CD8-positive, alpha-beta memory T cell (primary cell): ENCODE measurements at places on chromosomes 1 and 21.

- DNase-seq: no peak
Measured at GRCh38 chr21:41839387-41840000, 39.6 kb downstream of the PRDM15 start.

DNA sequence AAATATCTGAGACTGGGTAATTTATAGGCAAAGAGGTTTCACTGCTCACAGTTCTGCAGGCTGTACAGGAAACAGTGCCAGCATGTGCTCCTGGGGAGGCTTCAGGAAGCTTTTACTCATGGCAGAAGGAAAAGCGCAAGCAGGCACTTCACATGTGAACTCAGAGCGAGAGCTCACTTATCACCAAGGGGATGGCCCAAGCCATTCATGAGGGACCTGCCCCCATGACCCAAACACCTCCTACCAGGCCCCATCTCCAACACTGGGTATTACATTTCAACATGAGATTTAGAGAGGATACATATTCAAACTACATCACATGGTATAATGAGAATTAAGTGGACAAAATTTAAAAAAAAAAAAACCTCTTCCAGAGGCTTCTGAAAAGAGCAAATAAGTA, 13.7 kb downstream of the WASF2 start:
- DNase-seq: no peak

GRCh38 chr1:108745980-108746381, 493 bp upstream of the STXBP3 start:
- DNase-seq: no peak

- DNase-seq: no peak
Measured at GRCh38 chr1:17885663-17886320, 130.7 kb downstream of the ACTL8 start.

- DNase-seq: no peak
Measured at GRCh38 chr1:21842606-21843162, 30.6 kb downstream of the LDLRAD2 start.

DNA sequence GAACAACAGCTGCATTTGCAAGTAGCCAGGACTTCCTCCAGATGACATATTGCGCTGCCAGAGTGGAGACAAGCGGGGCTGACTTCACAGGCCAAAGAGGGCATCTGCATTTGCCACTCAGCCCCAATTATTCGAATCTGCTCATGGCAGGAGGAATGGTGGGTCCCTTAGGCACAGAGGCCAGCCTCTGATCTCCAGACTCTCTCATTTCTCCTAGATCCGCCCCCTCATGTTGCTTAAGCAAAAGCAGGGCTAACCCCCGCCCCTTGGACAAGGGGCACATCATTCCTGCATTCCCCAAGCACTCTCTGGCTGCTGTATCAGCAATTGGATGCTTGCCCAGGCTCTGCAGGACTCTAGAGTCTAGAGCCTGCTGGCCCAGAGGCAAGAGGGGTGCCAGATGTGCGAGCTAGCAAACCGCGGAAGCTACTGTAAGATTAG, 262.4 kb downstream of the ST6GALNAC3 start:
- no peak for DNase-seq

- no peak for DNase-seq
Measured at GRCh38 chr1:21106709-21107108, 70.0 kb downstream of the EIF4G3 start.

DNA sequence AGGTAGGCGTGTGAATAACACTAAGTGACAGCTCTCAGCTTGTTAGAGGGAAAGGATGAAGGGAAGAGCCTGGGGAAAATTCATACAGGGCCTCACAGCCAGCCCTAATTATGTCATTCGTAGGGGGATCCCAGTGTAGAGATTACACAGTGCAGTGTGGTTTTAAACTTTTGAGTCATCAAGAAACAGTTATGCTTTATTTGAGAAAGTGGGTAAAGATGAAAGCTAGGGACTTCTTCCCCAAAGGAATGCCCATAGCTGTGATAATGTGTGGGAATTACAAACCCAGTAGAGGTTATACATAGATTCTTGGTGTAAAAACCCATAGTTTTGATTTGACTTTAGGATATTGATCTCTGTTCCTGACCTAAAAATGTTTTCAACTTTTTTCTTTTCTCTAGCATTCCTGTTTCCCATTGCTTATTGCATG, 1.9 kb downstream of the TTF2 start:
- DNase-seq: no peak

DNA sequence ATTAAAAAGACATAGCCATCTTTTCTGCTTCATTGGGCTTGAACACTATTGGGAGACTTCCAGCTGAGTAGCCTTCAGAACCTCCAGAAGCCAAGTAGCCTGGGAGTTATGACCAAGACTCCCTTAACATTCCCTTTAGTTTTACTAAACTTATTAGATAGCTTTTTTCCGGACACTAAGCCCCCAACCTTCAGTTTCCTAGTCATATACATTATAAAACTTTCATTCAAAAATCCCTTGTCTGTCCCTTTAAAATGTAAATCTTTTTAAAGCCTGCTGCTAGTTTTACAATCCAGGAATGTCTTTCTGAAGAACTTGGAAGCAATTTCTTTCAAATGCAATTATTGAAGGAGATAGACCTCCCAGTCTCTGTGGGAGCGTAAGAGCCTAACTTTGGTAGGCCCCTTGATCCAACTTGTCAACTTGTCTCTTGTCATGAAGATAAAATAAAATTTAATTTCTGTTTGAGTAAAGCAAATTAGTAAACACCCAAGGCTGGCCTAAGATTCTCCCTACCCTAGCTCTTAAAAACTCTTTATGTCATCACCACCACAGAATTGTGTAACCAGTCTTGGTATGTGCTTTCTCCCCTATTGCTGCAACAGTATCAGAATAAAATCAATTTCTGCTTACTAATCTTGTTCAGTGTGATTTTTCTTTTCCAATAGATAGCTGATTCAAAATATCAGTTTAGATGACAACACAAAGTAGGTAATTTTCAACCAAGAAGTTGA, 796.2 kb downstream of the PLA2G4A start:
- no peak for DNase-seq

DNA sequence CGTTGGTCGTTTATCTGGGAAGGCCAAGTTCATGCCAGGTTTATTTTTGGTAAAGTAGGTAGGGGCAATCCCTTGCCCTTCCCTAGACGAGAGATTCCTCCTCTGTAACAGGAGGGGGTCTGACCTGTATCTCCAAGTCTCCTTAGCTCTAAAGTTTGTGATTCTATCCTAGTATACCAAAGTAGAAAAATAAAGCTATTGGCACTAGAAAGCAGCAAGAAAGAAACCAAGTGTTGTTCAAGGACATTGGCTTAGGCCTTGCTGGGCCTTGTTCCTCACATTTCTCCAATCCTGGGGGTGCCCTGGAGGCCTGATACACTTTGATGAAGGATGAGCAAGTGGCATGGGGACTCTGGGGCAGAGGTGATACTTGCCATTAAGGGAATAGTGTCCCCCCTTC, 814 bp downstream of the MTARC2 start:
- no peak for DNase-seq

DNA sequence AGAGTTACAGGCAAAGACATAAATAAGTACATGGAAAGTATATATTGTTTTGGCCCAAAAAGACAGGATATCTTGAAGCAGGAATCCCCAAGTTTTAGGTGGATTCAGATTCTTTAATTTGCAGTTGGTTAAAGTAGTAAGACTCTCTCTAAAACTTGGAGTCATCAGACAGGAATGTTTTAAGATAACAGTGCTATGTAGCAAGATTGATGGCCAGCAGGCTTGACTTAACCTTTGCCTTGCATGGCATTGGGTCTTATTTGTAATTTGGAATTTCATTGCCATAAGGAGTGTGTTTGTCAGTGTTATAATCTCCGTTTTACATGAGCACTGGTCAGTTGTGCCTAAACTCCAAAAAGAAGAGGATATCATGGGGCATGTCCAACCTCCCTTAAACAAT, 727.6 kb upstream of the CHRM3 start:
- DNase-seq: no peak

- no peak for DNase-seq
Measured at GRCh38 chr1:210738256-210738655, 395.7 kb downstream of the KCNH1 start.

GRCh38 chr1:4084048-4084431, 184.0 kb upstream of the C1orf174 start:
- no peak for DNase-seq

DNA sequence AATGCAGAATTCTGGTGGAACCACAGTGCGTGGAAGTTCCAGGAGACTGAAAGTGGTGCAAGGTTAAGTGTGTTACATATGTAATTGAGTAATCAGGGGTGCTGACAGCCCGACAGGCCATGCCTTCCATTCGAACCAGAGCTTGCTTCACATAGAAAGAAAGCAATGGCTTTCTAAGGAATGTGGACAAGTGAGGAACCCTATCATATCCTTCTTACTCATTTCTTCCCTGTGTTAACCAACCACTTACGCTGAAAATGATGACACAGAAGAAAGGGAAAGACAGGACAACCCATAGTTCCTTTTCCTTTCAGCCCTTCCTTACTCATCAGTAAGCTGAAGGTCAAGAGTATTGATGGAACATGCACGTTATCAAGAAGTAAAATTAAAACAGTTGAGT, 48.1 kb upstream of the KCNA3 start:
- DNase-seq: no peak

DNA sequence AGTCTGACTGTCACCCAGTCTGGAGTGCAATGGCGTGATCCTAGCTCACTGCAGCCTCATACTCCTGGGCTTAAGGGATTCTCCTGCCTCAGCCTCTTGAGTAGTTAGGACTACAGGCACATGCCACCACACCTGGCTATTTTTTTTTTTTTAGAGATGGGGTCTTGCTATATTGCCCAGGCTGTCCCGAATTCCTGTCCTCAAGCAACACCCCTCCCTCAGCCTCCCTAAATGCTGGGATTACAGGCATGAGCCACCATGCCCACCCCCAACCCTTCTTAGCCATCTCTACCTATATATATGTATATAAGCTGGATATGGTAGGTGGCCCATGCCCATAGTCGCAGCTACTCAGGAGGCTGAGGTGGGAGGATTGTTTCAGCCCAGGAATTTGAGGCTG, 13.4 kb upstream of the SLC25A44 start:
- no peak for DNase-seq

DNA sequence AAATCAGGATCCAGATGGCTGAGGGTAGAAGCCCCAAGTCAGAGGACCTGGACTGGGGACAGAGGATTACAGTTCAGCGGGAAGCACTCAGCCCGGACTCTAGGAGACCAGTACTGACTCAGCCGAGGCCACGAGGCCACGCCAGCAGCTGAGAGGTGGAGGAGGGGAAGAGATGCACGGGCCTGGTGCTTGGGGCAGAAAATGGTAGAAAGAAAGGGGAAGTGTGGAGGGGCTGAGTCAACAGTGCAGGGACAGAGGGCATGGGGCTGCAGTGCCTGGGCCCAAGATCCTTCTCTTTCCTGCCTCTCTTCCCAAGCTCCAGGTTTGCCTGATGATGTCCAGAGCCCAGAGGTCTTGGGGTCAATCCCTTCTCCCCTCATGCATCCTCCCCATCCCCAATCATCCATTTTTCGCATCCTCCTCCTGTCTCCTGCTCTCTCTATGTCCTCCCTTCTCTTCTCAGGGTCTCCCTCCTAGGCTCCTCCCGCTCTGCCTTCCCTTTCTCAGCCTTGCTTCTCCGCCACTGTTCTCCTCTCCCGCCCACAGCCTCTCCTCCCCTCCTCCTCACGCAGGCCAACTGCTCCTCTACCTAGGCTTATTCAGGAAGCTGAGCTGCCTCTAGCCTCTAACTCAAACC, 7.7 kb downstream of the ARHGEF2 start:
- no peak for DNase-seq

- DNase-seq: no peak
Measured at GRCh38 chr1:55443175-55443915, 228.2 kb upstream of the USP24 start.

DNA sequence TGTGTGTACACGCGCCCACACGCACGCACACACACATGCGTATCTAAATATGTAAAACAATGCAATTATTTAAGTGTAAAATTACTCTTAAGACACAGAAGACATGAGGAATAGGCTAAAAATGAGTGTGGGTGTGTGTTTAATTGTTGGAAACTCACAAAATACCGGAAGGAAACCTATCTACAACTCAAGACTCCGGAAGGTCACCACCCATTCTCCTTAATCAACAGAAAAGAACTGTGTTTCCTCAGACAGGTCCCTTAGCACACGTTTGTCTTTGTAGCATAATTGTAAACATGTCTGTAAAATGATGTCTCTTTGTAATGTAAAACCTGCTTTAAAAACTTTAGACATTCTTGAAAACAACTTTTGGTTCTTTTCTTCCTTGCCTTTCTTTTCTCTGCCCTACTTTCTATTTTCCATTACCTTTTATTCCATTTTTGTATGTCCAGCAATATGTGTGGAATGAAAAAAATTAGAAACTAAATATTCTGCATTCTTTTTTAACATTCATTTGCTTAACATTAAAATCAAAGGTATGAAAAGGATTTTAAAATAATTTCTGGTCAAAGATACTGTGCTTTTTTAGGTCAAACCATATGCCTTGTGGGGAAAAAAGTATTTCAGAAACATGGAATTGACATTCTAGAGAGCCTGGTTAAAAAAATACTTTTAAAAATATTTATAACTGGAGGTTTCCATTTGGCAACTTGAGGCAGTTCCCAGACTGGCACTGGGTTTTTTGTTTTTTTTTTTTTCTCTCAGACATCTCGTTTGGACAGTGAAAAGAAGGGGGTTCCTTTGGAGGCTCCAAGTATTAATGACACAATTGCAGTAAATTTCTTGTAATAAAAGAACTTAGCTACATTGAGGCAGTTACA, 46.2 kb downstream of the ATP5PF start:
- no peak for DNase-seq

DNA sequence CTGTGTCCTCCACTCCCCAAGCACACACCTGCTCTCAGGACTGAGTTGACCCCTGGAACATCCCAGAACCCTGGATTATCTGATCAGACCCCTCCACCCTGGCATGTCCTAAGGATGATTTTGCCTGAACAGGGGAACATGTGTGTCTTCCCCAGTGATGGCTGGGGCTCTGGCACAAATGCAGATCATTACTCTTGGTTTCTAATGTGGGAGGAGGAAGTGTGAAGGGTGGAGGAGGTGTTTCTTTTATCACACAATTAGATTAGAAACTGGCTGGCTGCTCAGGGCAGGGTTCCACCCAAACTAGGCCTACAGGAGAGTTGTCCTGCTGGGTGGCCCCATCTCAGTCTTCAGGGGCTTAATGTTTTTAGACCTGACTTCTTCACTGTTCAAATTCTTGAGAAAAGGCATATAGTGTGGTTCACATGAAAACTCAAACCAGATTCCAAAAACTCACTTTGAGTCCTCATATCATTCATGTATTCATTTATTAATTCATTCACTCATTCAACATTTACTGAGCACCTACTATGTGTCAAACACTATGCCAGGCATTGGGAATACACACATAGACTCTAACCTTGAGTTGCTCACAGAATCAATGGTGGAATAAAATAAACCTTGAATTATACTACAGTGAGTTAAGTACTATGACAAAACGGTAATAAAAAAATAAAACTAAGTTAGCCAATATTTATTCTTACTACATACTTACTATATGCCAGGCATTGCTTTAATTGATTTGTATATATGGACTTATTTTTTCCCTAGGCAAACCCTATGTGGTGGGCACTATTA, 221.8 kb upstream of the JUN start:
- DNase-seq: no peak
